Stimulated activated CD4-positive, alpha-beta T cell treated with anti-CD3 and anti-CD28 coated beads, Interleukin-1b, Interleukin-23, amount 100 ng/mL, for 1 hour (primary cell): ENCODE measurements at places on chromosomes 6 and 20.

DNA sequence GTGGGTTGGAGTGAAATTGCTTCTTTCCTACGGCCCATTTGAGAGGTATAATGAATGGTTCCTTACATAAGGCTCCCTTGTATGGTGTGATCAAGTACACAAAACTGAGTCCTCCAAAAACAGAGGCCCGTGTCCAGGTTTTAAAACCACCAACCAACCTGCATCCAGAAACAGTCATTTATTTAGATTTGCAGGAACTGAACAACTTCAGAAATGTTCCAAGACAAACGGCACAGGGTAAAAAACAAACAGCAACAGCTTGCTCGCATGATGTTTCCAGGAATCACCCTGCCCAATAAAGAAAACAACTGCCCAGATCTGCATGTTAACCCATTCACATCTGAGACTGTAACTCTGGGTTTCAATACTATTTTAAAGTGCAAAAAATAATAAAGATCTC, 40.2 kb upstream of the TRAM2 start:
- no peak for DNase-seq

GRCh38 chr20:32898729-32899128, 40.0 kb downstream of the EFCAB8 start:
- no peak for DNase-seq

- DNase-seq = no peak
Measured at GRCh38 chr6:27834384-27834783, 77.8 kb downstream of the OR2B2 start.

- DNase-seq = no peak
Measured at GRCh38 chr20:56422076-56422823, 10.2 kb downstream of the CASS4 start.

DNA sequence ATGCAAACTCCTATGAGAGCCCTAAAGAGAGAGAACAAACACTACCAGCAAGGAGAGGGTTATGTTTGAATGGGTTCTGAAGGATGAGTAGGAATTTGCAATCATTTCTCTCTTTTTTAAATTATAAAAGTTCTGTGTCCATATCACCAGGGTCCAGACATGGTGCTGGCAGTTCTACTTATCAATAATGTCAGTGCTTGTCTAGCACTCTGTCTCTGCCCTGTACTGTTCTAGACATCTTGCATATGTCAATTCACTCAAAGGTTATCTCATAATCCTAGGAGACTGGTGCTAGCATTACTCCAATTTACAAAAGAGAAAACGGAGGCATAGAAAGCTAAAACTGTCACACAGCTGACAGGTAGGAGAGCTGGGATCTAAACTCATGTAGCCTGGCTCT, 101.3 kb downstream of the VEGFA start:
- DNase-seq = no peak

DNA sequence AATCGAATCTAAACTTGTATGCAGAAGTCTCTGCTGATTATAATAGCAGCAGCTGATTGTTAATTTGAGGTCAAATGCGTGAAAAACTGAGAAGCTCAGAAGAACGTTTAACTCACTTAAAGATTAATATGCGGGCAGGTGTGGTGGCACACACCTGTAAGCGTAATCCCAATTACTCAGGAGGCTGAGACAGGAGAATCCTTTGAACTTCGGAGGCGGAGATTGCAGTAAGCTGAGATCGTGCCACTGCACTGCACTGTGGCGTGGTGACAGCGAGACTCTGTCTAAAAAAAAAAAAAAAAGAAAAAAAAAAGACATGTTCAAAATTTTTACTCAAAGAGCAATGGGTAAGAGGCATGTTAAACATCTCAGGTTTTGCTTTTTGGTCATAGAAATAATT, 1370.8 kb downstream of the GRIK2 start:
- DNase-seq = no peak

- no peak for DNase-seq
Measured at GRCh38 chr20:47792021-47792618, 6.8 kb upstream of the SULF2 start.

- peak; percentile 7 for DNase-seq
Measured at GRCh38 chr20:61263084-61263695, 11.1 kb downstream of the CDH4 start.

- DNase-seq = no peak
Measured at GRCh38 chr20:32539026-32539816, 45.9 kb downstream of the NOL4L start.

DNA sequence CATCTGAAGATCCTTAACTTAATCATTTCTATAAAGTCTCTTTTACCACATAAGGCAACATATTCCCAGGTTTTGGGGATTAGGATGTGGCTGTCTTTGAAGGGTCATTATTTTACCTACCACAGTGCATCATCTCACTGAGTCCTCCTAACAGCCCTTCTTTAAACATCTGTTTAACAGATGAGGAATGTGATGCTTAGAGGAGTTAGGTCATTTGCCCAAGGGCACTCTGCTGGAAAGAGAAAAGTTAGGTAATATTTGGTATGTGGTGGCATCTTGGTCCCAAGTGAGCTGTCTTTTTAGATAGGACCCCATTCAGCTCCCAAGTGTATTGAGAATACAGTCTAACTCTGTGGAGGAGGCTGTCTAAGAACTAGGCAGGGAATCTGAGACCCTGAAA, 11.0 kb downstream of the MMP24 start:
- DNase-seq = no peak

- no peak for DNase-seq
Measured at GRCh38 chr6:135306740-135307420, 125.8 kb downstream of the MYB start.

- no peak for DNase-seq
Measured at GRCh38 chr6:104505838-104506237, 353.9 kb downstream of the HACE1 start.

DNA sequence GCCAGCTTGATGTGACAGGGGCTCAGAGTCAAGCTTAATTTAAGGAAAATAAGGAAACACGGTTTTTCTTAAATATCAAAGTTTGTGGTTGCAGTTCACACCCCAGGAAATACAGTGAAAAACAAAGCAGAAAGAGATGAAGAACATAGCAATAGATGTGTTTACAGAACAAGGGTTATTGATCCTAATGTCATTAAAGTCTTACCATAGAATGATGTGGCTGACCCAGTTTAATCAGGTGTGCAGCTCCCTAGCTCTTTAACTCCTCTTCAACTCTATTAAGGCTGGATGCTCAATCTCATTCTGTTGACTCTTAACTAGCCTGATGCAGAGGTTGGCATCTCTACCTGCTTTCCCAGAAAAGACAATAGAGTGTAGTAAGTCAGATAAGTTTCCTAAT, 7.5 kb upstream of the GTF3C6 start:
- DNase-seq = no peak

GRCh38 chr20:30489614-30490003, 767.9 kb upstream of the DEFB115 start:
- no peak for DNase-seq

GRCh38 chr20:53598140-53599043, 4.8 kb upstream of the ZNF217 start:
- no peak for DNase-seq

GRCh38 chr20:10861619-10862018, 187.8 kb upstream of the JAG1 start:
- no peak for DNase-seq

GRCh38 chr6:136304410-136304809, 14.8 kb upstream of the BCLAF1 start:
- no peak for DNase-seq

DNA sequence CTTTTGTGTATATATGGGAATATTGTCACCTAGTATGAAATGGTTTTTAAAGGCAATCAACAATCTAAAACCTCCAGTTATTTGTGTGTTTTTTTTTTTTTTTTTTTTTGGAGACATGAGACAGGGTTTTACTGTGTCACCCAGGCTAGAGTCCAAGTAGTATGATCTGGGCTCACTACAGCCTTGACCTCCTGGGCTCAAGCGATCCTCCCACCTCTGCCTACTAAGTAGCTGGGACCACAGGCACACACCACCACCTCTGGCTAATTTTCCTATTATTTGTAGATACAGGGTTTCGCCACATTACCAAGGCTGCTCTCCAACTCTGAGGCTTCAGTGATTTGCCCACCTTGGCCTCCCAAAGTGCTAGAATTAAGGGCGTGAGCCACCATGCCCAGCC, 349.9 kb downstream of the UTRN start:
- DNase-seq = no peak

DNA sequence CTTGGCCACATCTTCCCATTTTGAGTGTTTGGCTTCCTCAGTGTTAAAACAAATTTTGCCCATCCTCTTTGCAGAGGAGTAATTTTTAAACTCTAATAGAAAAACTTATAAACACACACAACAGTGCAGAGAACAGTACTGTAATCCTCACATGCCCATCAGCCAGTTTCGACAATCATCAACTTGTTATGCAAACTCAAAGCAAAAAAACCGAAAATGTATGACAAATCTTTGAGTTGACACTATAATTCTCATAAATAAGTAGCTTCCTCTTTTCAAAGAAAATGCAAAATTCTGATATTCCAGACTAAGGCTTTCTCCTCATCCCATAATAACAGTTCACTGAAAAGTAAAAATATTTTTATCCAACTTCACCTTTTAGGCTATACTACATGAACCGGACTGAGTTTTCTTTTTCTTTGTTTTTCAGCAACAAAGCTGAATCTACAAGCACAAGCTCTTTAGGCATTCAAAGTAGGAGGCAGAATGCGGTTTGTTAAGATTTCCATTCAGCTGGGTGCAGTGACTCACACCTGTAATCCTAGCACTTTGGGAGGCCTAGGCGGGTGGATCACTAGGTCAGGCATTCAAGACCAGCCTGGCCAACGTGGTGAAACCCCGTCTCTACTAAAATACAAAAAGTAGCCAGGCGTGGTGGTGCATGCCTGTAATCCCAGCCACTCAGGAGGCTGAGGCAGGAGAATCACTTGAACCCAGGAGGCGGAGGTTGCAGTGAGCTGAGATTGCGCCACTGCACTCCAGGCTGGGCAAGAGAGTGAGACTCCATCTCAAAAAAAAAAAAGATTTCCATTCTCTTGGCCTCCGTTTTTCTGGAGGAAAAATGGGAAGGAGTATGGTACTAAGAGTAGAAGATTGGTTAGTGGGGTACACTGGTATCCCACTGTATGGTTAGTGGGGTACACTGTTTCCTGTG, 74.8 kb downstream of the GCNT2 start:
- DNase-seq = no peak

DNA sequence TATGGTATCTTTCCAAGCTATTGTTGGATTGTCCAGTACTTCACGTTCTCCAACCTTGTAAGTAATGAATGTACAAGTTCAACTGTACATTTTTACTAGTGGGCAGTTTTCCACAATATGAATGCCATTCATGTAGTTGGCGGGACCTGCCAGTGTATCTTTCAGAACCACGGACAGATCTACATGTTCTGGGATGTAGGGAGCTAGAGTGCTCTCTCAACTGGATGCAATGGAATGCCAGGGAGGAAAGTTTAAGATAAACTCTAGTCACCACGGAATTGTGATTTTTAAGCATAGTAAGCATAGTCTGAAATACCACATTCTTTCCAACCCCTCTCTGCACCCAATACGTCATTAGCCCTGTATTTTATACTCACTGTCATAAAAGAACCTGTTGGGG, 21.5 kb upstream of the HLA-C start:
- DNase-seq = no peak

DNA sequence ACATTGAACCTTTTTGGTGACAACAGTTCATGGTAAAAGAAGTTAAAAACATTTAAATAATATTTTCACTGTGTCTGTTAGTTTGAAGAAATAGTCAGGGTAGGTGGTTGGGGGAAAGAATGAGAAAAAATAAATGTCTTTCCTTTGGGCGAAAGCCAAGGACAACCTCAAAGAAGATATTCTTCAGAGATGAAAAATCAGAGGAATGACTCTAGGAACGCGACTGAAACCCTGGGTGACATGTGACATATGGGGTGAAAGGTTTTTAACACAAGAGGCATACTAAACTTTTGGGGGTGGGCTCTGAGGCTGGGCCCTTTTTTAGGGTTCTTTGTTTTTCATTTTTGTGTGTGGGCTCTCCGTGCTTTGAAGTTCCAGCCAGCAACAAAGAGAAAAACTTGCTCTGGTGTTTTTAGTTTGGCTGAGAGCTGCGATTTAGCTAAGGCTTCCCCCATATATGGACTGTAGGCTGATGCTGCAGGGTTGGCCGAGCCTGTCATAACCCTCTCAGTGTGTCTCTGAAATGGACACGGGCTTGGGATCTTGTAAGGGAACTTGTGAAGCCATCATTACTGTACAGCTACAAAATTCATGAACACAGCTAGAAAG, 610.1 kb upstream of the ARID1B start:
- DNase-seq = no peak
